ENCODE measurements at places on chromosomes 5 and 9. TPM values are rescaled to one million over a fixed set of nuclear protein-coding genes. Genes with fewer than 3 reads are reported as not detected.
A peak's percentile ranks its signal among the peaks of the same experiment; 100 is the strongest.

- no peak for DNase-seq
Measured at GRCh38 chr5:153774686-153775085, 264.0 kb downstream of the FAM114A2 start.

Gene SLC24A2
- total RNA-seq, result not detected

- no peak for DNase-seq
Measured at GRCh38 chr5:150398722-150399523, 13.8 kb downstream of the CD74 start.

Gene CPEB4
- 33.8 TPM for total RNA-seq

DNA sequence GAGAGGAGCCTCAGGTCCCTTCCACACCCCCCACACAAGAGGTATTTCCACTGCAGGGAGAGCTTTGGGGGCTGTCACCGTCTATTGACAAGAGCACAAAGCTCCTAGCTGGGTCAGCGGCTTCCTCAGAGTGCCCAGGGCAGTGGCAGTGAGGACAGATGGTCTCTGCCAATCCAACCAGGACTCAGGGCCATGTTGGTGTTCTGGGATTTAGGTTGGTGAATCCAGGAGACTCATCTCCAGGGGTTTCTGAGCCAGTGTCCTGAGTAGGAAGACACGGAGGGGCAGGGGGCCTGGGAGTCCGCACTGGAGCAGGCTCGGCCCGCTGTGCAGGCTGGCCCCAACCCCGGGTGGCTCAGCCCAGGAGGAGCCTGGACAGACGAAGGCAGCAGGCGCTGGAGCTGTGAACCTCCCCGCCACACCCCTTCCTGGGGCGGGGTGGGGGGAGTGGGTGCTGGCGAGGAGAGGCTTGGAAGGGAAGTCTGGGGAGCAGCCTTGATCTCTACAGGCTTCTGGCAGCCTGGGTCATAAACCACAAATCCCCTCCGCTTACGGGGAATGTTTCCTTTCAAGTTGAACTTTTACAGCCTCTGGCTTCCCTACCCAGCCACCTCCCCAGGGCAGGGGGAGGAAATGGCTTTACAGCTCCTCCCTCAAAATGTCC, 19.6 kb downstream of the CRB2 start:
- peak; percentile 92 for DNase-seq

GRCh38 chr9:88777498-88778312, 213.6 kb upstream of the S1PR3 start:
- peak; percentile 74 for DNase-seq

Gene SLC6A19
- total RNA-seq, result not detected

Gene PTTG1
- 158 TPM for total RNA-seq

DNA sequence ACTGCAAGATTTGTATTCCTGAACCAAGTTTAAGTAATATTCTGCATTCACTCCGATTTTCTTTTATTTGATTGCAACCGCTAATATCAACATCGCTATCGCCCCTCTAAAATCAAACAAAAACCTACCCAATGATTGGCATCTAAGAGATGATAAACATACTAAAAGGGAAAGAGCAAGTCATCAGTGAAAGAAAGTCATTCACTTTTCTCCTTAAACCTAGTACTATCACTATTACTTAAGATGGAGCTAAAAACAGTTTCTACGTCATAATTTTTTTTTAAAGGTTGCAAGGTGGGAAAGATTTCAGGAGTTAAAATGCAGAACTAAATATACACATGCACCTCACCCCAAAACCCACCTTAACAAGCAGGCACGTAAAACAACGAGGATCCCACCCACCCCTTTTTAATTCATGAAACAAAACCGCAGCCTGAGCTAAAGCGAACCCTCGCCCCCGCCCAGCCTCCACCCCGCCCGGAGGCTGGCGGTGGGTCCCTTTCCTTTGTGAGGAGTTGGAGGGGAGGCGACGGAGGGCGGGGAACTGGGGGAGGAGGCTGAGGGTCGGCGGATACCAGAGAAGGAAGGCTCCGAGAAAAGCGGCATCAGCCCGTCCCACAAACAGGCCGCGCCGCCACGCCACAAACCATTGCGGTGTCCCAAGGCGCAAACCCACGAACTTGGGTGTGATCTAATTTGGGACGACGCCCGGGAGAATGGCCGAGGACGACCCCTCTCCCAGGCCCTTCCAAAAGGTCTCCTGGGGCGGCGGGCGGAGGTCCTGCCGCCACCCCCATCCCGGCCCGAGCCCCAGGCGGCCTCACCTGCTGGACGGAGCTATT, 861 bp downstream of the UBQLN1 start:
- DNase-seq, result peak; percentile 33

Gene CDO1
- 0.32 TPM for total RNA-seq

Gene TMEFF1
- 0.43 TPM for total RNA-seq

Gene CTSV
- total RNA-seq, result 0.32 TPM

GRCh38 chr9:136944212-136944518, 373 bp downstream of the FBXW5 start:
- DNase-seq, result peak; percentile 65

GRCh38 chr9:88829276-88829675, 162.0 kb upstream of the S1PR3 start:
- DNase-seq, result no peak

Gene TSPAN17
- 38.0 TPM for total RNA-seq

GRCh38 chr5:111511831-111512374, 432 bp downstream of the STARD4 start:
- DNase-seq, result peak; percentile 68

Gene JAK2
- 11.6 TPM for total RNA-seq

DNA sequence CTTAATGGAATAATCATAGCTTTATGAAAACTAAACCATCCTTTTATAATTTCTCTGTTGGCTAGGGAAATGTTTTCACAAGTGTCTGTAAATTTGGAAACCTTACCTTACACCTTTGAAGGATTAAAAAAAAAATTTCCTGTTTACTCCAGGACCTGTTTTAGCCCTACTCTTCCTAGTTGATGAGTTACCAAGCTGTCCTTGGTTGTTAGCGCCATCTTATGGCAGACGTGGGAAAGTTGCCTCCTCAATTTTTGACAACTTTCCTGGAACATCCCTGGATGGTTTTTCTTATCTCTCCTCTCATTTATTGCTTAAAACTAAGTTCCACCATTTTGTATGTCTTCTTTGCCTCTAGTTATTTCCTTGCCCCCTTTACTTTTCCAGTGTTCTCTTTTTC, 25.7 kb downstream of the ZSWIM6 start:
- DNase-seq, result no peak

GRCh38 chr5:7871653-7872052, 2.7 kb downstream of the MTRR start:
- no peak for DNase-seq

GRCh38 chr9:127199001-127199791, 65.4 kb upstream of the GARNL3 start:
- DNase-seq, result peak; percentile 87

DNA sequence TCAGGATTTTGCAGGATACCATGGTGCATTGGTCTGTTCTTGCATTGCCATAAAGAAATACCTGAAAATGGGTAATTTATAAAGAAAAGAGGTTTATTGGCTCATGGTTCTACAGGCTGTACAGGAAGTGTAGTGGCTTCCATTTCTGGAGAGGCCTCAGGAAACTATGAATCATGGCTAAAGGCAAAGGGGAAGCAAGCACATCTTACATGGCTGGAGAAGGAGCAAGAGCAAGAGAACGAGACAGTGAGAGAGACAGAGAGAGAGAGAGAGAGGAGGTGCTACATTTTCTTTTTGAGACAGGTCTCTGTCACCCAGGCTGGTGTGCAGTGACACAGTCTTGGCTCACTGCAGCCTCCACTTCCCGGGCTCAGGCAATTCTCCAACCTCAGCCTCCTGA, 43.9 kb downstream of the P4HA2 start:
- DNase-seq, result no peak

DNA sequence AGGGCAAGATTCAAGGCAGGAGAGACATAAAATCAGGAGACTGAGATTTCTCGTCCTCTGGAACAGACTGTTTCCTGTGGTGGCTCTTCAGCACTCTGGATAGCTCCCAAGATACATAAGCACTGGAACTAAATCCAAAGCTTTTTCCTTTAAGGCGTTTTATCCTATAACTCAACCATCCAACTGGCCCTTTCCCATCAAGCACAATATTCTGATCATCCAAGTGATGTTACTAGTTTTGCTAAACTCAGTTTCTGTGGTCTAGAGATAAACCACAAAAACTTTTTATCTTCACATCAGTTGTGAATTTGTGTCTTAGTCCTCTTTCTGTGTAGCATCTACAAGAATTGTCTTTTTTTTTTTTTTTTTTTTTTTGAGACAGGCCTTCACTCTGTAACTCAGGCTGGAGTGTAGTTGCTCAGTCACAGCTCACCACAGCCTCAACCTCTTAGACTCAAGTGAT, 299.4 kb downstream of the COX7C start:
- DNase-seq, result peak; percentile 41

Gene HAVCR1
- not detected for total RNA-seq

DNA sequence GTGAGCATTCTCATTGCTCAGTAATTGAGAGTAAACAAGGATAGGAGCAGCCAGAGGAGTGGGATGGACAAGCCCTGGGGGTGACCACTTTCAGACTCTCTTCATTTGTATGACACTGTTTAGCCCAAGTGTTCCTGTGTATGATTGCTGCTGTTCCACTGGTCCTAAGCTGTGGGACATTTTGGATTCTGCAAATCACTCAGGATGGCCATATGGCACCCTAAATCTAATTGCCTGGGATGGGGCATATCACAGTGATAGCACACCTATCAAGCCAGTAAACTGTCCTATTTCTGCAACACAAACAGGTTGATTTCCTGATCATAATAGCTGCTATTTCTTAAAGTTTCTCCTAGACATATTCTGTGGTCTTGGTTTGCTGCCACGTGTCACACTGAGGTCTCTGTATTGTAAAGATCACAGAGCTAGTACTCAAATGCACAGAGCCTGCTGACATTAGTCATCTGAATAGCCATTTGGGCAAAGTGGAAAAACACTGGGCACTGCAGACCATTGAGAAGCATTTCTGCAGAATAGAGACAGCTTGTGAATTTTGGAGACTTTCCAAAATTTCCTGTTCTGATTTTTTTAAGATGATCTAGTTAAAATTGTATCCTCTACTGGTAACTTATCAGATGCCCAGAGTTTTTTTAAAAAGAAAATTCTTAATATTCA, 320.2 kb downstream of the RFX3 start:
- DNase-seq, result peak; percentile 2

DNA sequence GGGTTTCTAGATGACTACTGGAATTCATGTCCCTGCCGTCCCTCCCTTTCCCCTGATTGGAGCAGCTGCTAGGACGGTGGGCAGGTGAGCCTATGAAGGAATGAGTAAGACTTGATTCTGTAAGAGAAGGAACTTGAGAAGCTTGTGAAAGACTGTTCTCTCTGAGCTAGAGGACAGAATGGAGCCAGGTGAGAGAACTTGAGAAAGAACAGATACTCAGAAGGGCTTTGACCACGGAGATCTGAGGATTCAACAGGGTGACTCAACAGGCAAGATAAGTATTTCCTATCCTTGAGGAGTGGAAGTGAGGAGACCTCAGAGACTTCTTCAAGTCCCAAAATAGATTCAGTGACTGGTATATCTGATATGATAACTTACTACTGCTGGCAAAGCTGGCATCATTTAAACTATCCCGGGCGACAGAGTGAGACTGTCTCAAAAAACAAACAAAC, 41.9 kb downstream of the HSDL2 start:
- peak; percentile 32 for DNase-seq

Gene MEGF10
- 0.97 TPM for total RNA-seq

DNA sequence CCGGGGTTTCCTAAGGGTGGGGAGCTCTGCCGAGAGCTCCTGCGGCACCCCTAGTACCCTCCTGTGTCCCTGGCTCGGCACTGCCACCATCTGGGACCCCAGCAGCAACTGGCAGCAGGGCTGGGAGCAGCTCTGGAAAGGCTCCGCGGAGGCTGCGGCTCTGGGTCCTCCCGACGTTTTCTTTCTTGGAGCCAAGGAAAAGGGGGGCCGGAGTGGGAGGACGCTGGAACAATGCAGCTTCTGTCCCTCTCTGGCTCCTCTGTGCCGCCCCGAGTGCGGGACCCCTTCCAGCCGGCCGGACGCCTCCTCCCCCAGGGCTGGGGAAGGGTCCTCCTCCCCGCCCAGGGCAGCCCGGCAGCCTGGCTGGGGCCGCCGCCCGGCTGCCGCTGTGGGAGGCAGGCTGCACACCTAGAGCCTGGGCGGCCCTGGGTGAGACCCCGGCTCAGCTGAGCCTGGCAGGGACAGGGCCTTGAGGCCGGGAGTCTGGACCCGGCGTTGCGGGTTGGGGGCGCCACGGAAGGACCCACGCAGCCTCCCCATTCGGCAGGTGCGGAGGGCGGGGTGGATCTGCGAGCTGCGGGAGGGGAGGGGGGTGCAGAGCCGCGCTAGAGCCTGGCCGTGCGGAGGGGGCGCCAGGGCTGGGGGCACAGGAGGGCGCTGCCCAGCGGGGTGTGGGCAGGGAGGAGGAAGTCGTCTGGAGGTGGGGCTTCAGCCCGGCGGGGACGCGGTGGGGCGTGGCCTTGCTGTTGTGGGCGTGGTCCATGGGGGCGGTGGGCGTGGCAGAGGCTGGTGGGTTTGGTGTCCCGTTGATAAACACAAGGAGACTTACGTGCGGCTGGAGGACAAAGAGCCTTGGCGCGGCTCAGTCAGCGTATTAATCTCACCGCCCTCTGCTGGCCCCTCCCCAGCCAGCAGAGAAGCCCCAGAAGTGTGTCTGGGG, 15.1 kb downstream of the GPSM1 start:
- peak; percentile 66 for DNase-seq

Gene DMGDH
- 4.5 TPM for total RNA-seq

Gene RNF44
- 2.6 TPM for total RNA-seq

Data from fibroblast of villous mesenchyme (primary cell).